ENCODE measurements at places on chromosomes 6 and 20. TPM values are rescaled to one million over a fixed set of nuclear protein-coding genes. Genes with fewer than 3 reads are reported as not detected.

DNA sequence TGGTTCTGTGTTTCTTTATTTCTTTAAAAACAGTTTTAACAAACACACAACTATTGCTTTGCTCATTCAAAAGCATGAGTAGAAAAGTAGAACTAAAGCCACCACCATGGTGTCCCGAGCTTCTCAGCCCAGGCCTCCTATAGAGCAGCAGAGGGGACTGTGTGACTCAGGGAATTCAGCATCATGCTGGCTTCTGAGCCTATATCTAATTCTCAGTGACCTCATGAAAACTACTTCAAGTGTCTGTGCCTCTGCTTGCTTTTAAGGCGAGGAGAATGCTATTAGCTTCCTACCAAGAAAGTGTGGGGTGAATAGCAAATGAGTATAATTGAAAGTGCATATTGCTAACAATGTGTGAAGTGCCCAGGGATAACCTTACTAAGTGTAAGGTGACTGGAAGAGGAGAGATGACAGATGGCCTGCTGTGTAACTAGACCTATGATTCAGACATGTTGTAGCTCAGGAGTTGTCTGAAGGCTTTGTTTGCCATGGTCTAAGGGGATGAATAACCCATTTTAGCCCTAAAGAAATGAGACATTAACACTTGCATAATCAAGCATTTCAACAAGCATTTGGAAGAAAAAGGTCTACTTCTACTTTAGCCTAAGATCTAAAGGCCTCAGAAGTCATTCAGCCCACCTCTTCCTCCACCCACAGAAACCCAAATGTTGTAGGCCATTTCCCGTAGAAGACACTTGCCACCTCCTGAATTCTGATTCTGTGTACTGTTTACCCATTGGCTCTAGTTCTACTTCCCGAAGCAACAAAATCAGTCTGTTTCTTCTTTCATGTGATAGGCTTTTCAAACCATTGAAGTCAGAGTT, 121.5 kb upstream of the ARG1 start:
- no peak for DNase-seq

- no peak for DNase-seq
These were observed 33.2 kb upstream of the PAQR8 start for GRCh38 chr6:52328729-52329128.

DNA sequence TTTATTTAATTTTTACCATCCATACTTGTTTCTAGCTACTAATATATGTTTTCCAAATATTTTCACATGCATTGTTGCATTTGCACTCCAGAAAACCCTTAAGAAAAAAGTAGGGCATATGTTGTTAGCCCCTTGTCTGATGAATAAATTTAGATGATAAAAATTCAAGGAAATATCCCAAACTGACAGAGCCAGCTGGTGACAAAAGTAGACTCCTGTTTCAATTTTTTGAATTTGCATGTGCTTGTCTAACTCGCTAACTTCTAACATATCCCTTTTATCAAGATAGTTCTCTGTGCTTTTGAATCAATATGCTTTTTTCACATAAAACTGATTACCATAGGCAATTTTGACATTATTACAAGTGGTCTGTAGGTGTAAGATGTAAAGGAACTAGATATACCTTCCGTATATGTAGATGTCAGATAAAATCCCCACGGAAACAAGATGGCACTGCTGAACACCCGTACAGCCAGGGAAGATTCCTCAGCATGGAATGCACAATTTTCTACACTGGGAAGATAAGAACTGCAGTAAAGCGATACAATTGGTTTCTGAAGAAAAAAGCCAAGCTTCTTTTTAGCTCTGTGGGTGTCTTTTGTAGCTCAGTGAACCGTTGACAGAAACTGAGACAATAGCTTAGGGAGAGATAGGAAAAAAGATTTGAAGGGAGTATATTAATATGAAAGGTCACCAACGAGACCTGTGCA, 437.6 kb upstream of the RNF217 start:
- no peak for DNase-seq

DNA sequence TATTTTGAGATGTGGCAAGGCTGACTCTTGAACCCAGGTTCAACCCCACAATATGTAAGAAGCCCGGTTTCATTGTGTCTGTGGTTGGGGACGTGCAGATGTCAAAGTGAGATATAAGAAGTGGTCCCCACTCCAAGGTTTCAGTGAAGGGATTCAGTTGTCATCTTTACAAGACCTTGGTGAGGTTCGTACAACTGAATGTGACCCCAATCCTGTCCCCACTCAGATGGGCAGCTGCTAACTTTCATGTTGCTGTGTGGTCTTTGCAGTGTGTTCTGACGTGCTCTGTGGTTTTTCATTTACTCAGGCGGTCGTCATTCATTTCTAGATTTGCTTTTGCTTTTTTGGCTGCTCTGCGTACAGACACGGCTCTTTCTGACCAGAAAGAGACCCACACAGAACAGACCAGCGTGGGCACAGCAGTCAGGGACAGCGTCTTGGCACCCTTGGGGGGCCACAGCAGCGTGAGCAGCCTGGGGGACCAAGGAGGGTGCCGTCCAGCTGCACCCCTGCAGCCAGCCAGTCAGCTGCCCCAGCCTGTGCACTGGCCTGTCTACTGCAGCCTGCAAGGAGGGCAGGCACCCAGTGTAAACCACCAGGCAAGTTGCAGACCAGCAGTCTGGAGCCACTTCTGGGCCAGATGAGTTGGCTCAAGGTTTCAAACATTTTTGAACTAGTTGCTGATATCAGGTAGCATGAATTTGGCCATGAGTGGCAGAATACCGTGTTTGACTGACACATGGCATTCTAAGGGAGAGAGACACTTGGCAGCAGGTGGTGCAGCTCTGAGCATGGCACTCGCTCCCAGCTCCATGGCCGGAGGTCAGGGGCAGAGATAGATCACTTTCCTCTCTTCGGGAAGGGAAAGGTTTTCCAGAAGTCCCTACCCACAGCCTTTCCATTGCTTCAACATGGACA, 49.4 kb upstream of the IRF4 start:
- DNase-seq = no peak

DNA sequence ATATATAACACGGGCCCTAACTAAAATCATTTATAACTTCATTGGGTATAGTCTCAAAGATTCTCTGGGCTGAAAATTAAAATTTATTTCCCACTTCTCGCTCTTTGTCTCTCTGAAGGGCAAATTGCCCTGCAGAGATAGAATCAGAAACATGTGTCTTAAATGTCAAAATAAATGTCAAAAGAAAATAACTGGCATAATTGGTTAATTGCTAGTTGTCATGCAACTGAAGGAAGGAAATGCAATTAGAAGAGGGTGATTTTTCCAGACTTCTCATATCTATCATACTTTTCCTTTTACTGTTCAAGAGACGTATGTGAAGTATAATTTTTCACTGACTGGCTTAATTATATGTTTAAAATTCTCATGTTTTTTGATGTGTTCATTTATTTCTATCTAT, 80.3 kb upstream of the HMGCLL1 start:
- DNase-seq = no peak

DNA sequence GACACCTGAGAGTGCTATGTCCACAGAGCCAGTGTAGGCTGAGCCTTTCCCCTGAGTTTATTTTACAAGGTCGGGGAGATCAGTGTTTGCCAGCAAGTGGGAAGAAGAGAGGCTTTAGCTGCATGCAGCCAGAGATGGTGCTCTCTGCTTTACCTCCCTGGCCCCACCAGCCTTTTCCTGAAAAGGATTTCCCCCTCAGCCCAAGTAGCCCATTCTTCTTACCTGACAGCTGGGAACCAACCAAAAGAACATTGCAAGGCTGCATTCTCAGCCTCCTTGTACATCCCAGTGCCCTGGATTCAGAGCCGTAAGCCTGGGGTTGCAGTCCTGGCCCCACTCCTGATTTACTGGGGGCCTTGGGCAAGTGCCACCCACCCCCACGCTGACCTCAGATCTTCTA, 16.9 kb downstream of the SNPH start:
- DNase-seq = no peak

GRCh38 chr20:52295556-52295955, 104.0 kb upstream of the ZFP64 start:
- DNase-seq = no peak

DNA sequence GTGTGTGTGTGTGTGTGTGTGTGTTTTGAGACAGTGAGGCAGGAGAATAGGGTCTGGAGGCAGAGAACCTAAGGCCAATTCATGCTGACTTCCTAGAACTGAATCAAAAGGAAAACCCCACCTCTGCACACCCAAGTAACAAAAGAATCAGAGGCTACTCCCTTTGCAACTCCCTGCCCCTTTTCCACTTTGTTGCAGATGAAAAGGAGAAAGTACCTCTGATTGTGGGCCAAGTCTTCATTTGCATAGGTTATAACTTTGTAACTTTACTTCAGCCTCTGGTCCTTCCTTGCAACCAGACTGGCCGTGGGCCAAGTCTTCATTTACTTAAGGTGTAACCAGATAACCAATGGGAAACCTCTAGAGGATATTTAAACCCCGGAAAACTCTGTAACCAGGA, 168.8 kb downstream of the EYA2 start:
- no peak for DNase-seq

GRCh38 chr20:32006841-32007786, 3.1 kb upstream of the CCM2L start:
- DNase-seq = no peak

DNA sequence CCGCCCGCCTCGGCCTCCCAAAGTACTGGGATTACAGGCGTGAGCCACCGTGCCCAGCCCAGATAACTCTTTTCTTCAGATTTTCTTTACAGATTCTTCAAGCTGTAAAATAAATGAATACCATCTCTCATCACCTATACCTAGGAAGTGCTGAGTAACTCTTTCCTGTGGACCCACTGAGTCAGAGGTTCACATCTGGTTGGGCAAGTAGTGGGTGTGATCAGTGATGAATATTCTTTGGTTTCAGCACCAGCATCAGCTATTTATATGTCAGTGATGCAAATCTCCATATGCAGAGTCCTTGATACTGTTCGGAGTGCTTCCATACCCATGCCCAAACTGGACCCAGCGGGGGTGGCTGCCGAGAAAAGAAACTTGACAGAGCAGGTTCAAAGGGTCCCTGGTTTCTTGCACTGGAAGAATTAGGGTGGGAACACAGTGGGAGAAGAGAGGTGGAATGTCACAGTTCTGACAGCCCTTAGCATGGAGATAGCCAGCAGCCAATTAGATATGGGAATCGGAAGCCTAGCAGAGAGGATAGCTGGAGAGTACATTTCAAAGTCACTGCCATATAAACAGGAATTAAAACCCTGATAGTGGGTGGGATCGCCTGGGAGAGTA, 64.9 kb upstream of the DDR1 start:
- no peak for DNase-seq

DNA sequence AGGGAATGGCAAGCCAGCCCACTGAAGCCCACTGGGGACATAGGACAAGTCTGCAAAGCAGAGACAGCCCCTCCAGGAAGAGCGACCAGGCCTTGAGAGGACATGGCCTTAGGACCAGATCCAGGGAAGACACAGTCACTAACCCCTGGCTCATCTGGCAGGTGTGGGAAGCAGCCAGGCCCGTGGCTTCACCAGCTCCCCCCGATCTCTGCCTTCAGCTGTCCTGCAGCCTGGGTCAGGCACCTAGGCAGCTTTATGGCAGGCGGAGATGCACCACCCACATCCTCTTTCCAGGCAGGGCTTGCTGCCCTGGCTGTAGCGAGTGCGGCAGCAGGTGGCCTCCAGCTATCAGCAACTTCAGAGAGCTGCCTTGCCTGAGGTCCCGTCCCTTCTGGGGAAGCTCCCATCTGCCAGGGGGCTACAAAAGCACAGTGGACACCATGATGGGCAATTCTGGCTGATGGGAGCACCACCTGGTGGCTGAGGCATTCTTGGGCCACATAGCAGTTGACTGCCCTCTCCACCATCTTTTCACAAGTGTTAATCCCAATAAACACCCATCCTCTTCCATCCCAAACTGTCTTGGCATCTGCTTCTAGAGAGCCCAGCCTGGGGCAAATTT, 85.8 kb downstream of the DZANK1 start:
- no peak for DNase-seq

Gene HTR1E
- polyA plus RNA-seq = not detected

Gene GSTA2
- polyA plus RNA-seq = not detected

Gene FAM83C
- polyA plus RNA-seq = not detected

Gene ETV7
- polyA plus RNA-seq = 0.81 TPM

Gene OLIG3
- not detected for polyA plus RNA-seq

Gene DSP
- 3.6 TPM for polyA plus RNA-seq

Gene ANKRD66
- polyA plus RNA-seq = not detected

Gene CPXM1
- 9.0 TPM for polyA plus RNA-seq

Gene EFCAB8
- not detected for polyA plus RNA-seq

Gene CALHM6
- 0.81 TPM for polyA plus RNA-seq
